HCT116 (cell line): ENCODE measurements at places on chromosomes 7 and 10. TPM values are rescaled to one million over a fixed set of nuclear protein-coding genes. Genes with fewer than 3 reads are reported as not detected.
A peak's percentile ranks its signal among the peaks of the same experiment; 100 is the strongest.

DNA sequence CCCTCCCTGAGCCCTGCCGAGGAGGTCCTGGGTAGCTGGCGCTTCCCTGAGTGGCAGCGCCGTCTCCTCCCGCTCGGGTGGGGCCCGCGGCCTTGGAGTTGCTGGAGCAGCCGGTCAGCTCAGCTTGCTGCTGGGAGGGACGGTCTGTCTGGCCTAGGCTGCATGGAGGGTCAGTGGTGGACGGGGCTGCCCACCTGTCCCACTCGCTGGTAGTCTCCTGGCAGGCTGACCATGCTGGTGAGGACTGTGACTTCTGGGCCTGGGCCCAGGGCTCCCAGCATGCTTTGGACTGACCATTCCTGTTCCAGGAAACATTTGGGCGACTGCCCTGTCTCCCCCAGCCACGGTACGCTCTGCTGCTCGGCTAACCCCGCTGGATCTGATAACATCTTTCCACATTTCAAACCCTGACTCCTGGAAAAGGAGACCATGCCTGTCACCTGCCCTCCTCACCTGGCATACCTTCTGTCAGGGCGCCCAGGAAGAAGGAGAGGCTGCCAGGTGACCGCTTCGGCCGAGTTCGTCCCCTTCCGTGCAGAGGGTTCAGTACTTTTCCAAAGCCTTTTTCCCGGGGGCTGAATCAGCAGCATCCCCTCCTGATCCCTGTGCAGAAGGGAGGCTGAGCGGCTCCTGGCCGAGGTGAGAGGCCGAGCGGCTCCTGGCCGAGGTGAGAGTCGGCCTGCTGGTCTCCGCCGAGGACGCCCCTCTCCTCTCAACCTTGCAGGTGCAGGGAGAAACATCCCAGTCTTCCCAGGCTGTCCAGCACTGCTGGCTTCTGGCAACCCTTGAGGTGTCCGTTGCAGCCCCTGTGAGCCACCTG, 43.4 kb downstream of the FAM20C start:
- H3K27me3 ChIP-seq: no peaks in the 10 kb centered on the region
- H3K4me1 ChIP-seq: no peaks in the 10 kb centered on the region
- no peak for DNase-seq

DNA sequence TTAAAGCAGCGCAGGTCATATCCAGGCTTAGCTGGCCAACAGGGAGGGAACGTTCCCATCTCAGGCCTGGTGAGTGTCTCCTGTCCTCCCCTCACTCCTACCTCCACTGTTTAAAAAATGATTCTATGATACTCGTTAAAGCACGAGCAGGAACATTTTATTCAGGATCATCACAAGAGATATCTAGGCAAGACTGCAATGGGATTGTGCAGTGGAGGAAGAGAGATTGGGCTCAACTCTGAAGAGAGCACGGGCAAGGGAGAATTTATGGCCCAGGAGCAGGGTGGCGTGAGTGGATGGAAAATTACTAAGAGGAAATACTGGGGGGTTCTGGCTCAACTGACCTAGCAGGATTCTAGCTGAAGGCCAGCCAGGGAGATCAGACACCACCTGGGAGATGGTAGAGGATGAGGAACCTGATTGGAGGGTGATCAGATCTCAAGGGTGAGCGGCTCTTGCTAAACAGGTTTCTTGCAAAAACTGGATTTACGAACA, 9.0 kb upstream of the HSPB1 start:
- peak overlapping the region; percentile 99 for H3K27ac ChIP-seq
- no peaks in the 10 kb centered on the region for H3K36me3 ChIP-seq
- peak overlapping the region; percentile 55; the same call in 1 of the 2 replicates for H3K4me3 ChIP-seq
- peaks cover 90% of the 10 kb centered on the region for H3K4me1 ChIP-seq
- DNase-seq: no peak

DNA sequence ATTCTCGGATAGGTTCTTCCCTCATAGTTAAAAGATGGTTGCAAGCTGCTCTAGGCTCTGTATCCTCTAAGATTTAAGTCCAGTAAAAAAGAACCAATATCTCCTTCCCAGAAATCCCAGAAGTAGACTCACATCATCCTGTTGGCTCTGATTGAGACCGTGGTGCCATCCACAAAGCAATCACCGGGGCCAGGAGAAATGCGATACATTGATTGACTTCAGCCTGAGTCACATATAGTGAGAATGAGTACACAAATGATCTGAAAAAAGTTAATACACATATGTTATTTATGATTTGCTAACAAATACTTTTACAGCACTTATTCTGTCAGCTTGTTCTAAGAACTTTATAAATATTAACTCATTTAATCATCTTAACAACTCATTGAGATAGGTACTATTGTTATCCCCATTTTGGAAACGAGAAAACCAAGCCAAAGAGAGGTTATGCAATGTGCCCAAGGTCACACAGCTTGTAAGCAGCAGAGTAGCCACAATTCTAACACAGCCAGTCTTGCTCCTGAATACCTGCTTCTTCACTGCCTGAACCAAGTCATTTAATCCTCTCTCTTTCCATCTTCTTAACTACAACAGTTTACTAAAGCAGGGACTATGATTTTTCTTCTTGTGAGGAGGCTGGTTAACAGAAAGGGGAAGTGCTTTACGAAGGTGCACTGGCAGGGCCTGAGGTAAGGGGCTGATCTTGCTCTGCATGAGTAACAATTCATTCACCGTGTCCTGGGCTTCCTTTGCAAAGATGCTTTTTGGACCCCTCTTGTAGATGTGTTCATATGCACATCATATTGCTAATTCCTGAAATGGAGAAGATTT, 177.0 kb downstream of the REEP3 start:
- no peaks in the 10 kb centered on the region for H3K36me3 ChIP-seq
- peaks cover 45% of the 10 kb centered on the region for H3K4me1 ChIP-seq
- no peak for DNase-seq
- H3K27me3 ChIP-seq: no peaks in the 10 kb centered on the region
- H3K4me3 ChIP-seq: no peak overlapping the region
- H3K27ac ChIP-seq: no peak overlapping the region

DNA sequence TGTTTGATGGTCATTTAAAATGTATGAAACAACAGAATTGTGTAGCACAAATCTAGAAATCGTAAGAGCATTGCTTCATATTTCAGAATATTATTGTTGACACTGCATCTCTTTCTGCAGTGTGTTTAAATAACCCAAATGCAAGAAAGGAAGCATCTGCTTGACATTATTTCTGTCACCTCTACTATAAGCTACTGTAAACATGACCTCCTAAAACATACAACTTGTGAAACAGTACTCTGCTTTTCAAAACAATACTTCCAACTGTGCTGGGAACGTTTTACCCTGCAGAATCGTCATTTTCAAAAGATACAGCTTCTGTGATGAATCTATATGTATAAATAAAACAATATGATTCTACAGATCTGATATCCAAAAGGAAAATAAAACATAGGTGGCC, 82.0 kb downstream of the RNF133 start:
- H3K4me1 ChIP-seq: no peaks in the 10 kb centered on the region
- H3K27ac ChIP-seq: no peak overlapping the region
- no peaks in the 10 kb centered on the region for H3K36me3 ChIP-seq
- no peak for DNase-seq
- no peaks in the 10 kb centered on the region for H3K27me3 ChIP-seq

DNA sequence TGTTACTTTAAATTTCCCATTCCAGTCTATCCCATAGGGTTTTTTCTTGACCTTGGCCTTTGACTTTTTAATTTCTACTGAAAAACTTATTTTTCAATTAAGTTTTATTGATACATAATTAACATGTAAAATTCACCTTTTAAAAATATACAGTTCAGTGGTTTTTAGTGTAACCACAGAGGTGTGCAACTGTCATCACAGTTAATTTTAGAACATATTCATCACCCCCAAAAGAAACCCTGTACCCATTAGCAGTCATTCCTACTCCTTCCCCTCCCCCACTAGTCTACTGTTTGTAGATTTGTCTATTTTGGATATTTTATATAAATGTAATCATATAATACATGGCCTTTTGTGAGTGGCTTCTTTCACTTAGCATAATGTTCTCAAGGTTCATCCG, 96.5 kb upstream of the GJD4 start:
- no peaks in the 10 kb centered on the region for H3K36me3 ChIP-seq
- H3K4me3 ChIP-seq: no peak overlapping the region
- no peak for DNase-seq
- H3K4me1 ChIP-seq: no peaks in the 10 kb centered on the region
- no peaks in the 10 kb centered on the region for H3K27me3 ChIP-seq

- DNase-seq: no peak
- H3K36me3 ChIP-seq: no peaks in the 10 kb centered on the region
- 0 out of 2 replicates have a peak, but pooled peaks cover 3% of the 10 kb centered on the region for H3K4me1 ChIP-seq
- H3K27me3 ChIP-seq: no peaks in the 10 kb centered on the region
- no peak overlapping the region for H3K27ac ChIP-seq
- no peak overlapping the region for H3K4me3 ChIP-seq
Observed at GRCh38 chr10:110563132-110563531, 4.4 kb upstream of the SMC3 start.

DNA sequence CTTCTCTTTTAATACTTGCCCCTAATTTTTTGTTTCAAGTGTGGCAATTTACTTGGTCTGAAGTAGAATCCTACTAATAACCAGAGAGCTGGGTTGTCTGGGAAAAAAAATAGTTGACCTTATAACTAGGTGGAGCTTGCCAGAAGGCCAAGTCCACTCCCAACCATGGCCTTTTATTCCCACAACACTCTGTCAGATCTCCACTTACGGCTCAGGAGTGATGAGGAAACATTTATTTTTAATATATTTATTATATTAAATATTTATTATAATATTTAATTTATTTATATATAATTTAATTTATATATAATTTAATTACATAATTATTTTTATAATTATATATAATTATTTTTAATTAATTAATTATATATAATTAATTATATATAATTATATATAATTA, 58.8 kb downstream of the TSPAN12 start:
- no peak overlapping the region for H3K4me3 ChIP-seq
- DNase-seq: no peak
- no peaks in the 10 kb centered on the region for H3K36me3 ChIP-seq
- peaks cover 2% of the 10 kb centered on the region; the same call in 1 of the 2 replicates for H3K4me1 ChIP-seq
- H3K27ac ChIP-seq: no peak overlapping the region

DNA sequence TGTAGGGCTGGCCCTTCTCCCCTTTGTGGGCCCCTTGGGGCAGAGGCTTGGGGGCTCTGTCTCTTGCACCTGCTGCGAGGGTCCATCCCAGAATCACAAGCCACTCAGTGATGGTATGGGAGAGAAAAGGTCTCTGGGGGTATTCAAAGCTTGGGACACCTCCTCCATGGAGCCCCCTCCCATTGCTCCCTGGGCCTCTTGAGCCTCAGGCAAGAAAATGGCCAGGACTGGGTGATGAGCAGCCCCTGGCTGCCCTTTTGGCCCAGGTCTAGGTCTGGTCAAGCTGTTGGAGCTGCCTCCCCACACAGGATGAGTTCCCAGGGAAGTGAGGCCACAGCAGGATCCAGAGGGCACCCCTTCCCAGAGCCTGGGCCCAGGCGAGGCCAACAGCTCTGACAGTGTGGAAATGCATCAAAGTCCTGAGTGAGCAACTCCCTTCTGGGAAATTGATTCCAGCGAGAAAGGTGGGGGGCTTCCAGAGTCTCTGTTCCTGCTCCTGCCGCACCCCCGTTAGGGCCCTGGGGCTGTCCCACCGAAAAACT, 3.4 kb upstream of the MYL7 start:
- no peak overlapping the region for H3K27ac ChIP-seq
- H3K4me1 ChIP-seq: no peaks in the 10 kb centered on the region
- no peak overlapping the region for H3K4me3 ChIP-seq

GRCh38 chr7:826230-826917, 5.9 kb upstream of the SUN1 start:
- no peak overlapping the region for H3K27ac ChIP-seq
- no peak overlapping the region for H3K4me3 ChIP-seq
- DNase-seq: no peak
- H3K4me1 ChIP-seq: peaks cover 25% of the 10 kb centered on the region
- peaks cover 17% of the 10 kb centered on the region for H3K36me3 ChIP-seq

- DNase-seq: peak; percentile 41
- no peak overlapping the region for H3K27ac ChIP-seq
- no peak overlapping the region for H3K4me3 ChIP-seq
- no peaks in the 10 kb centered on the region for H3K36me3 ChIP-seq
- H3K27me3 ChIP-seq: no peaks in the 10 kb centered on the region
- no peaks in the 10 kb centered on the region; the same call in 1 of the 2 replicates for H3K4me1 ChIP-seq
Observed at GRCh38 chr10:101287997-101288635, 58.9 kb upstream of the LBX1 start.

DNA sequence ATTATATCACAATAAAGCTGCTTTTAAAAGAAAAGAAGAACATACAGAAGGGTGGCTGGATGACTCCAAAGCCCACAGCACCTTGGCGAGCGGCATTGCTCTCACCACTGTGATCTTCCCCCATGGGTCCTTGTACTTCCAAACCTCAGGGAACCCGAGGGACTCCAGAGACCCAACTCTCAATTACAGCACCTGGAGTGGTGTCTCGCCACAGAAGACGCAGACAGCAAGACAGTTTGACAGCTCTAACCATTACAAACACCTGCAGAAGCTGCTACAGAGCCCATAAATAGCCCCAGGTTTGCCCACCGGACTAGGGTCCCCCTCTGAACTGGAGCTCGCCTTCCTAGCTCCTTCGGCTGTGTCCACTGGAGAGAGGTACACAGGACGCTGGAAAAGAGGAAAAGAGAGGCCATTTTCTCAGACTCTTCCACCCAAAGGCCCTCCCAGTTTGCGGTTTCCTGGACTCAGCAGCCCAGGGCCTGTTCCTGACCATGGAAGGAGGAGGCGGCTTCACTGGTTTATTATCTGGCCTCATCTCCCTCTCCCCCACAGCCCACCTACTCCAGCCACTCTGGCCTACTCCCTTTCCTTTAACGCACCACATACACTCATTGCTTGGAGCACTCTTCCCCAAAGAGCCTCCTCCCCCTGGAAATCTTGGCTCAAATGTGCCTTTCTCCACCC, 1.9 kb downstream of the PIK3AP1 start:
- H3K4me1 ChIP-seq: 0 out of 2 replicates have a peak, but pooled peaks cover 2% of the 10 kb centered on the region
- DNase-seq: no peak
- H3K36me3 ChIP-seq: no peaks in the 10 kb centered on the region
- no peak overlapping the region for H3K4me3 ChIP-seq

- H3K4me1 ChIP-seq: no peaks in the 10 kb centered on the region
- no peak for DNase-seq
- no peak overlapping the region for H3K4me3 ChIP-seq
- no peaks in the 10 kb centered on the region for H3K36me3 ChIP-seq
- no peaks in the 10 kb centered on the region for H3K27me3 ChIP-seq
Observed at GRCh38 chr7:51680594-51681399, 364.2 kb upstream of the COBL start.

DNA sequence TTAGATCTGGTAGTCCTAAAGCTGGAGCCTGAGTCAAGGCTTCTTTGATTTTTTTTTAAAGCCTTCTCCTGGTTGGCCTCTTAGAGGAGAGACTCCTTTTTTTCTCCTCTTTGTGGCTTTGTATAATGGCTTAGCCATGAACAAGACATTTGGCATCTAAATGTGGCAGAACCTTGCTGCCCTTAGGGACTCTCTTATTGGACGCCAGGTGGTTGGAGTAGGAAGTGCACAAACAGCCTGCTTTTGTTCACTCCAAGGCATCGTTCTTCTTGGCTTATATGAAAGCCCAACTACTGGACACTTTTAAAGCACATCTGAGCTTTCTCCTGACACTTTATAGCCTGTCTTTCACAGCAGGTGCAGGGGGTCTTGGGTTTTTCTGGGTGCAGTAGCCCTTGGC, 25.0 kb downstream of the ZPBP start:
- H3K27ac ChIP-seq: no peak overlapping the region
- H3K4me1 ChIP-seq: peaks cover 24% of the 10 kb centered on the region
- no peak overlapping the region for H3K4me3 ChIP-seq
- DNase-seq: peak; percentile 31

LRRC18 gene
- total RNA-seq: not detected

FAM24B gene
- total RNA-seq: 6.8 TPM

KCND2 gene
- total RNA-seq: 0.05 TPM

HGF gene
- 0.15 TPM for total RNA-seq

ZPBP gene
- not detected for total RNA-seq

POLR2J2 gene
- 6.2 TPM for total RNA-seq

SHH gene
- 0.32 TPM for total RNA-seq

SH2D4B gene
- 0.22 TPM for total RNA-seq
